Metanephros (tissue), 2 donors: ENCODE measurements at places on chromosomes 7 and 10. TPM values are rescaled to one million over a fixed set of nuclear protein-coding genes. Genes with fewer than 3 reads are reported as not detected.

AGR2 gene
- total RNA-seq, result 26.9 TPM

TRIM74 gene
- 1.6 TPM for total RNA-seq

PRSS1 gene
- total RNA-seq, result 0.41 TPM

GCK gene
- total RNA-seq, result 2.9 TPM

PDCD11 gene
- total RNA-seq, result 31.6 TPM

FAM180A gene
- not detected for total RNA-seq

PRRT4 gene
- total RNA-seq, result 3.3 TPM

ZNHIT1 gene
- 77.1 TPM for total RNA-seq

MEOX2 gene
- 8.3 TPM for total RNA-seq

OR2F1 gene
- not detected for total RNA-seq

BAMBI gene
- 32.5 TPM for total RNA-seq

CCDC146 gene
- total RNA-seq, result 11.1 TPM

JAKMIP3 gene
- 0.35 TPM for total RNA-seq

SLC35G1 gene
- 5.2 TPM for total RNA-seq

KIN gene
- total RNA-seq, result 8.4 TPM

ZNF239 gene
- 6.7 TPM for total RNA-seq

SHH gene
- 1.8 TPM for total RNA-seq

ZPBP gene
- 0.88 TPM for total RNA-seq

ADO gene
- total RNA-seq, result 30.7 TPM

HMX3 gene
- total RNA-seq, result 0.82 TPM

CRTAC1 gene
- total RNA-seq, result 14.3 TPM

FAS gene
- total RNA-seq, result 21.9 TPM

BTBD16 gene
- total RNA-seq, result 0.41 TPM

TAS2R5 gene
- 5.3 TPM for total RNA-seq

CYP2C19 gene
- total RNA-seq, result 0.18 TPM

SNX10 gene
- total RNA-seq, result 10.6 TPM

CAV2 gene
- total RNA-seq, result 36.4 TPM

H2BK1 gene
- total RNA-seq, result not detected

ALOX5 gene
- 17.9 TPM for total RNA-seq

GOLGA7B gene
- total RNA-seq, result 0.35 TPM

ASIC3 gene
- total RNA-seq, result 0.76 TPM

COL28A1 gene
- 4.8 TPM for total RNA-seq

PTCD1 gene
- total RNA-seq, result 14.2 TPM

OR9A2 gene
- 0.53 TPM for total RNA-seq

KIF11 gene
- total RNA-seq, result 12.0 TPM

EN2 gene
- total RNA-seq, result not detected

URGCP gene
- total RNA-seq, result 27.8 TPM
